Retina (tissue), 1 donor: ENCODE measurements at places on chromosomes 4 and X.

DNA sequence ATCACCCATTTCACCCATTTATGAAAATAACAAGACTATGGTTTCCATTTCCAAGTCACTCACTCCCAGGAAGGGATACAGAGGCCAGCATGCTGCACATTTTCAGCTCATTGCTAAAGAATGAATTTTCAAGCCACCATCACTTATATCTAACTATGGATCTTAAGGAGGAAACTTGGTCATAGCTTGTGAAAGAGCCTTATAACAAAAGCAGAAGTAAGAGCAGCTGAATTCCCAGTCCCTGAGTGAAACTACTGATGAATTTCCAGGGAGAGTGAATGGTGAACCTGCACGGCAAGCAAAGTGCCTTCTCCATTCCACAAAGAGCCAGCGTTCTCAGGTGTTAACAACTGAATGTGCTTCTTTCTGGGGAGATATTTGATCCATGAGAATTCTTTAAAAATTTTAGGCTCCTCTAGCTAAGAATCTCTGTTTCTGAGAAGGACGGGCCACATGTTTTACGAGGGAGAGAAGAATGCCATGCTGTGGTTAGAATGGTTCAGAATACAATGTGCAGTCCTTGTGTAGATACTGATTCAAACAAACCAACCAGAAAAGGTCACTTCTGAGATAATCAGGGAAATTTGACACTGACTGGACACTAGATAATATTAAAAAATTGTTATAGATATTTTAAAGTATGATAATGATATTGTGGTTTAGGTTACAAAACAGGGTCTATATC lies 24.0 kb downstream of the BTC start:
- DNase-seq: no peak

GRCh38 chr4:182918791-182919302 lies 1.7 kb upstream of the DCTD start:
- DNase-seq: no peak

DNA sequence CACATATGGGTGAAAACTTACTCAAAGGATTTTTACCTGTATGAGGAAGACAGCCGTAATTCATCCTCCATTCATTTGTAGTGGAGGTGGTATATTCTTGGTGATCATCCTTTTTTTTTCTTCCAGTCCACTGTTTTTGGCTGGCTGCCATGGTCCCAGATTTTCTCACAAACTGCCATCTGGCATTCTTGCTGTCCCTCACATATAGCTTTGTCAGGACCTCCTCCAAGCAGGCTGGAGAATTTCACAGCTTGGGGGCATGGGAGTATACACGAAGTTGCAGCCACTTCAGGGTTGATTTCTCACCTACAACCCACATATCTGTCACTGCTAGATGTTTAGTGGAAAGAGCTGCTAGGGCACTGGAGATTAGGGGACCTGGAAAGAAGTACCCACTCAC lies 401.0 kb downstream of the IL1RAPL1 start:
- DNase-seq: no peak

- no peak for DNase-seq
These were observed 35.9 kb downstream of the ANTXR2 start for GRCh38 chr4:80036949-80037685.

- DNase-seq: no peak
These were observed 645.4 kb upstream of the TENM3 start for GRCh38 chr4:181597766-181598165.

GRCh38 chrX:123013141-123013540 lies 170.9 kb upstream of the GRIA3 start:
- DNase-seq: no peak

DNA sequence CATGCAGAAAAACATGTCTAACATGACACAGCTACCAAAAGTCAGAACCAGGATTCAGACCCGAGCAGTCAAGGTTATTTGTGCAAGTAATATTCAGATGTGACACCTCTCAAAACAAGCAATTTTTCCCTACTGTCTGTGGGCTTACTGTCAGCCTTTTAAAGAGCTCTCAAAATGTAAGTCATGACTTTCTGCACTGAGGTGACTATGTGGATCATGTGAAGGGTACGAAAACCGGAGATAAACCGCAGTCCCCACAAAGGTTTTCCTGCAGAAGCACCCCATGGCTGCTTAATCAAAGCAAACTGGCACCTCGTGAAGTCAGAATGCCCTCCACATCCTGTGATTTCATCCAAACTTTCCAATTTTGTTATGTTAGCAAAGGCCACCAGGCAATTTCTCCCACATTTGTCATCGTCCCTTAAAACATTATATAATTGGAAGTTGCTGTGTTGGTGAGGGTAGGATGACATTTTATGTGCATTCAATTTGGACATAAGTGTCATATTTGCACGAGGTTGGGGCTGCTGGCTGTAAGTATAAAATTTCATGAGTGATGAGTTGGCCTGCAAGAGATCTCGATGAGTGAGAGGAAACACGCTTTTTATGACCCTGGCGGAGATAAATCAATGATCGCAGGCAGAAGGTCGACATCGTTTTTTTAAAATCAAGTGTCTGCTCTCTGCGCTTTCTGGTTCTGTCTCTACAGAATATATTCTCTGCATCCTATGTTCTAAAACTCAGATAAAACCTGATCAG lies 161.2 kb downstream of the STK32B start:
- DNase-seq: no peak

GRCh38 chr4:85610450-85610849 lies 135.5 kb downstream of the ARHGAP24 start:
- no peak for DNase-seq

DNA sequence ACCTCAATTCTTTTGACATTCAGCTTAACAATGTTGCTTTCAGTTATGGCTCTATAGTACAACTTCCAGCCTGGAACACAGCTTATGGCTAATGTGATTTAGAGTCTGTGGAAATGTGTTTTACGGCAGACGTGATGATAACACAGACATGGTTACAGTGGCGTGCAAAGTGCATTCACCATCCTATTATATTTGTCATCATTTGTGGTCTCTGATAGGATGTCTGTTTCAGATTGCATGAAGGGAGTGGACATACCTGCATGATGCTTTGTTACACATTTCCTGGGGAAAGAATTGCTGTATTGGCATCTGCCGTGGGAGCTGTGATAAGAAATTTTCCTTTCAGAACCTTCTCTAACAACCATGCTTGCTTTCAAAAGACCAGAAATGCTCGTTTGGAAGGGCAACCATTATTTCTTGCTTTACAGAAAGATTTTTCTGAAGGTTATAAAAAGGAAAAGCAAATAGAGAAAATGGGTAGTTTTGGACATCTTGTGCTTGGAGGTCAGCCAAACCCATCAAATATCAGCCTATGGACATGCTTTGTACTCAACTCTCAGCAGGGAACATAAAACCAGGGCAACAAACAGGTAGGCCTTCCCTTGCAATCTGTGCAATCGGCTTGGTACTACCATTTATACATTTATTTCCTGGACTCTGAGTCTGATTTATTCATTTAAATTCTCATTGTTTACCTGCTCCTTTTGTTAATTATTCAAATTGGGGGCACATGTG lies 273.9 kb downstream of the TLL1 start:
- DNase-seq: no peak

- no peak for DNase-seq
These were observed 115.5 kb downstream of the EFHC2 start for GRCh38 chrX:44227991-44228390.

GRCh38 chr4:25783126-25783525 lies 79.7 kb downstream of the SEL1L3 start:
- DNase-seq: no peak
